Fibroblast of skin of back (primary cell): ENCODE measurements at places on chromosomes 3 and 15.

DNA sequence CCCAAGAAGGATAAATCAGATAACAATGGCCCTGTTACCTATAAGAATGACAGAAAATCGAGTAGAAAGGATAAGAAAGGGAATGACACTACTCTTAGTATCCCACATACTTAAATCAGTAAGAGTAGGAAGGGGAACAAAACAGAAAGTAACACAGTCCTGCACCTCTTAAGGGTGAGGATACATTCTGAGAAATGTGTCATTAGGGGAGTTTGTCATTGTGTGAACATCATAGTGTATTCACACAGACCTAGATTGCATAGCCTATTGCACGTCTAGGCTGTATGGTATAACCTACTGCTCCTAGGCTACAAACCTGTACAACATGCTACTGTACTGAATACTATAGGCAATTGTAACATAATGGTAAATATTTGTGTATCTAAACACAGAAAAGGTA, 142.6 kb downstream of the PLCH1 start:
- no peak for DNase-seq

GRCh38 chr3:129282727-129283327, 4.2 kb downstream of the HMCES start:
- DNase-seq, result no peak

GRCh38 chr3:191253089-191253799, 54.2 kb downstream of the OSTN start:
- DNase-seq, result no peak

DNA sequence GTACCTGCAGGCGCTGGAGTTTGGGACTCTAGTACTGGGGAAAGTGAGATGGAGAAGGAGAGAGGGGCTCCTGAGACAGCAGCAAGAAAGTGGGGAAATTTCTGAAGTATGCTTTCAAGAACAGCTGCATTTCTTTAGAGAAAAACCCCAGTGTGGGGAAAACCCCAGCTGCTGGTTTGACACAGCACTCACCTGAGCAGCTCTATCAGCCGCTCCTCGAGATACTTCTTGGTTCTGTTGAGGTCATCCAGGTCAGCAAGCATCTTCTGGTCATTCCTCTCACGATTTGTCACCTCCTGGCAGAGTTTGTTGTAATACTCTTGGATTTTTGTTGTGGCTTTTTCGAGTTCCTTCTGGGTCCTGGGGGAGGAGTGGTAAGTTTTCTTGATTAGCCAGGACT, 18.8 kb downstream of the CXCR6 start:
- DNase-seq, result no peak

GRCh38 chr3:143236226-143236964, 116.8 kb downstream of the CHST2 start:
- DNase-seq, result no peak

DNA sequence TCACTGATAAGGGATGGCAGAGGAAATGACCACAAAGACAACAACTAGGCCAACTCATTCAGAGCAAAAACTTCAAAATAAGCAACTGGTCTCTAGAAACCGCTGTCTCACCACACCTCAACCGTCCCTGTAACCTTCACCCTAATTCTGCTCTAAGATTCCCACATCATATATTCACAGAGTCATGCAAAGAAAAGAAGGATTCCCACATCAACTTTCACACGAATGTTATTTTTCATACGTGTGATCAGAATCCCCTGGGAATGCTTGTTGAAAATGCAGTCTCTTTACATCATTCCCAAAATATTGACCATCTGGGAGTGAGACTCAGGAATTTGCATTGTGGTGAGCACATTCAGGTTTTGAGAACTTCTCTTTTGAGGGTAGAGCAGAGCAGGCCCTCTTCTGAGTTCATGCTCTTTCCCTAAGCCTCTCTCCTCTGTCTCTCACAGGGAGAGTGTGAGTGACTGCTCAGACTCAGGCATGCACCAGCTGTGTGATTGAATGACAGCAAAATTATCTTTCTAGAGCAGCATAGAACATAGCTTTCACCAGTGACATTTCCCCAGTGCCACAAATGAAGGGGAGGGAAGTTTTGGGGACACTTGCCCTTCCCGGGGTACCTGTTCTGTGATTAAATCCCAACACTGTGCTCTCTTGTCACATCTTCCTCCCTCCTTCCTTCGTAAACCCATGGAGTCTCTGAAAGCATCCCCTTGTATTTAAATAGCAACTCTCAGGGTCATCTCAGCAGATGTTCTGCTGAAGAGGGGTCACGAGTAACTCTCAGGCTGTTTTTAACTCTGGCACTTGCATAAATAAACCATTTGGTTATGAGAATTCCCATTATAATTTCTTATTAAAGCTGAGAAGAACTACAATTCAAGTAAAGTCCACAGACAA, 170.9 kb downstream of the PLCL2 start:
- DNase-seq, result peak; percentile 98

DNA sequence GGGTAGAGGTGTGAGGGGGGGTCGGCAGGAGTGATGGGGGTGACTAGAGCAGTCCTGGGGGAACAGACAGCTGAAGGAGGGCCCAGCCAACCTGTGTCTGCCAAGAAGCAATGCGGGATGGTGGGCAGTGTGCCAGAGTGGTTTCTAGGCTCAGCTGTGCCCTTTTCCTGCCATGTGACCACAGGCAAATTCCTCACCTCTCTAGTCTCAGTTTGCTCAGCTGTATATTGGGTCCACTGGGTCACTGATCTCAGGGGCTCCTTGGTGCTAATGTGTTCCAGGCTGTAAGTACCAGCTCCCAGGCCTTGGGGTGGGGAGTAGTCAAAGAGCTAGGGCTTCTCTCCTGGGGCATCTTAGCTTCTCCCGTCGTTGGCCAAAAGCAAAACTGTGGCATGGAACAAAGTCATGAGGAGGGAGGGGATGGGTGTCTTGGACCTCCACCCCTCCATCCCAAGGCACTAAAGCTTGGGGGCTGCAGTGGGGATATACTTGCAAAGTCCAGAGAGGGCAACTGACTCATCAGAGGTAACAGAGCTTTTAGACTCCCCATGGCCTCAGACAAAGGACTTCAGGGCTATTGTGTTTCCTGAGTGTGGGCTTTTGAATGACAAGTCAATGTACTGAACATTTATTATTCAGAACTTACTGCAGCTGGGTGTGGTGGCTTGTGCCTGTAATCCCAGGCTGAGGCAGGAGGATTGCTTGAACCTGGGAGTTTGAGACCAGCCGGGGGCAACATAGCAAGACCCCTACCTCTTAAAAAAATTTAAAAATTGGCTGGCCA, 20.9 kb downstream of the SMAD6 start:
- no peak for DNase-seq

GRCh38 chr3:50687127-50687751, 12.5 kb downstream of the DOCK3 start:
- no peak for DNase-seq

GRCh38 chr3:52528586-52529375, 4.9 kb downstream of the NT5DC2 start:
- DNase-seq, result no peak

DNA sequence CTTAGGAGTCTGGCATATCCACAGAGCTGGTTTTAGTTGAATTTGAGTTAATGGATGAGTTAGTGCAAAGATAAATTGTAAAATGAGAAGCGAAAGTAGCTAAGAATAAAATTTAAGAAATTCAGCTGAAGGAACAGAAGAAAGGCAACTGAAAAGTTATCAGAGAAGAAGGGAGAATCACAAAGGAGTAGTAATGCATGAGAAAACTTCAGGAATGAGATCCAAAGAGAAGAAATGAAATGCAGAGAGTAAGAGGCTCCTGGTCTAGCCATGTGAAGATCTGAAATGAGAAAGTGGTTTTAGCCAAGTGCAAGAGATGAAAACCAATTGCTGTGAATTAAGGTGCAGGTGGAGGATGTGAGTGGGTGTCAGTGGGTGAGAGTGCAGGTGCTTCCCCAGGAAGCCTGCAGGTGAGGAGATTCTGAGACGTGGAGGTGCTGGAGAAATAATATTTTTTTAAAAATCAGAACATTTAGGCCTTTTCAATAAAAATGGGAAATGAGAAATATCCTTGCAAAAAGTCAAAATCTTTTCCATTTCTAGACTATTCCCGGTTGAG, 18.5 kb downstream of the KBTBD8 start:
- no peak for DNase-seq

GRCh38 chr15:46682969-46683791, 1034.1 kb upstream of the SEMA6D start:
- no peak for DNase-seq

GRCh38 chr3:45227071-45227820, 1.2 kb upstream of the TMEM158 start:
- DNase-seq, result no peak

- DNase-seq, result peak; percentile 86
Measured at GRCh38 chr3:178084938-178085816, 451.1 kb upstream of the KCNMB2 start.

GRCh38 chr15:46177219-46177618, 542.4 kb downstream of the SQOR start:
- DNase-seq, result no peak

- DNase-seq, result no peak
Measured at GRCh38 chr3:42035816-42036482, 55.2 kb upstream of the TRAK1 start.

GRCh38 chr15:97963779-97964178, 3.3 kb downstream of the ARRDC4 start:
- no peak for DNase-seq

DNA sequence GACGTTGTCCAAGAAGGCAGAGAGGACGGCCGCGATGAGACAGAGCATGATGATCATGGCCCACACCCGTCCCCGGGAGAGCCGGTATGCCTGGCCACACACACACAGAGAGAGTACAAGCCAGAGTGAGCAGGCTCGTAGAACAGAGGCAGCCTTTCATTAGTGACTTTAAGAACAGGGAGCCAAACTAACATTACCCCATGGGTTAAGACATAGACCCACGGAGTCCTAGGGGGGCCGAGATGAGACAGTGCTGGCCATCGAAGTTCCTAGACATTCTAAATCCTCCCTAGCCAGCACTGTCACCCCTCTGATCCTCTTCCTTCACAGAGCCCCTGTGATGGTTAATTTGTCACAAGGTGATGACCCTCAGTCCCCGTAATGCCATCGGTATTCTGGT, 114.0 kb downstream of the OCA2 start:
- no peak for DNase-seq

DNA sequence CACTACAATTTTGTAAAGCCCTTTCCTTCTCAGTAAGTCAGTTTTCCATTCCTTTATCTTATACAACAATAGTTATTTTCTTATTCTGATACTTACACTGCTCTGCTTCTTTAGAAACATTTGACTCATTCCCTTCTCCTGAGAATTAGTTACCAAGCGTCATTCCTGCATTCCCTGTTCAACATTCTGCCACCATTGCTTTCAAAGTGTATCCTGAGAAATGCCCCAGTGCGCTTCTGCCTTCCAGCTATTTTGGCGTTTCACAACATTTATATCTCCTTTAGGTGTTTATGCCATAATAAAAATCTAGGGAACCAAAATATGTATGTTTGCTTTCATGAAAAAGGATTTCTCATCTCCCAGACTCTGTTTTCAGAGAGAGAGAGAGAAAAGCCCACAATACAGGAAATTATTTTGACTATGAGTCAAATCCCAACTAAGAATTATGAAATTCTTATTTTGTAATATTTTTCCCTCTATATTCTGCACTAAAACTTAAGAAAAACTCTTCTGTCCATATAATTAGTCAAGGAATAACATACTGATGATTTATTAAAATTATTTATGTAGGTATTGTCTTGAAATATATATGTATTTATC, 118.2 kb upstream of the RAP2B start:
- peak; percentile 76 for DNase-seq

DNA sequence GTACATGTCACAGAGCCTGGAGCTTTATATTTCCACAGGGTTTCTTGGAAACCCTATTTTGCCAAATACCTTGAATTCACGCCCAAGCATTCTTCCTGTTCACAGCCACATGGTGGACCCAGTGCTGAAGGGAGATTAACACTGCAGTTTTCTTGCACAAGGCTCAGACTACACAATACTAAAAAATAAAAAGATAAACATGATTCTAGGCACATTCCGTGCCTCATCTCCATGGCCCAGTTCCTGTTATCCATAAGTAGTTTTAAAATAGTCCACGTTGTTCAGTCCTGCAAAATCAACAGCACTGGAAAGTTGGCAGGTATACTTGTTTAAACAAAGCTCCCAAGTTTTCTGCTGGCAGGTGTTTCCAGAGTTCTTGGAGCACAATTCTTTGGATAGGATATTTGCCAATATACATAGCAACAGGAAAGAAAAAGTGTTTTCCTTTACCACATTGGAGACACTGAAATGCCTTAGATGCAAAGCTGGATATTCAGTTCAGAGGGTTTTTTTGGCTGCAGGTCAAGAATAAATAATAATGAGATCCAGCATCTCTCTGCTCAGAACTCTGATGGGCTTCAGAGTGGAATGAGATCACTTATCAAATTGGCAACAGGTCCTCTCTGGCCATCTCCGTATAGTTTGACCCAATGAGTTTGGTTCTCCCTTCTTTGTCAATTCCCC, 88.1 kb upstream of the TGFBR2 start:
- DNase-seq, result no peak

GRCh38 chr3:170790647-170791046, 79.3 kb downstream of the RPL22L1 start:
- DNase-seq, result no peak

GRCh38 chr15:99452728-99453636, 112.8 kb upstream of the MEF2A start:
- peak; percentile 39 for DNase-seq

DNA sequence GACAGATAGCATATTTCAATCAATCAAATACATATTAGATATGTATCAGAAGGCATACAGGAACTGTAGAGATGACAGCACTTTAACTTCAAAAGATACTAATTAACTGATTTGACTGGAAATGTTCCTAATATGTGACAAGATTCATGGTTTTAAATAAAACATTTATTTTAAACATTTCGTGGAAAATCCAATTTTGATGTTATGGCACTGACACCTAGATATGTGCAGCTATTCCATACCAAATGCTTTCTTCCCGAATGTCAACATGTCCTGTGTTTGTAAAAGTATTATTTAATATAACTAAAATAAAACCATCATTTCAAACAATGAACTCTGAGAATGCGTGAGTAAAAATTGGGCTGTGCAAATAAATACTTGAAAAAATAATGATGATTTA, 1209.3 kb downstream of the NSUN3 start:
- DNase-seq, result no peak

DNA sequence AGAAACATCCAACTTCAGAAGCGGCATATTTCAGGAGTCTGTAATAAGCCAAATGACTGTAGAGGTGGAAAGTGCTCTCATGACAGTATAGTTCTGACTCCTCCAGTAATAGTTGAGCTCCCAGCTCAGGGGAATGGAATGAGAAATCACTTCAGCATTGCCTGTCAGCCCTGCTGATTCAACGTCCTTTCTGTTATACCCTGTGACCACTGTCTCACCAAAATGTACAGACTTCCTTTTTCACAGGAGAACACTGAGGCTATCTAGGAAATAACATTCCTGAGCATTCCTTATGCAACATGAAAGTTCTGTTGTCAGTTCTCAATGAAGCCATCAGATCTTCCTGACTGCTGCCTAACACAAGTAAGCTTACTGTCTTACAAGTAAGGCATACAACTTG, 284.5 kb upstream of the MME start:
- DNase-seq, result peak; percentile 98

- peak; percentile 11 for DNase-seq
Measured at GRCh38 chr3:105233010-105233409, 133.7 kb upstream of the ALCAM start.

GRCh38 chr3:196639483-196640296, at the start of gene NRROS:
Gene NRROS, plus strand, starts transcription at chr3:196639694. Its CDS starts 14,846 bp downstream, at chr3:196654540.
- DNase-seq, result peak; percentile 42

- DNase-seq, result no peak
Measured at GRCh38 chr3:27545061-27545460, 60.9 kb upstream of the SLC4A7 start.
